Activated T-cell treated with anti-CD3 and anti-CD28 coated beads for 1 hour (primary cell): ENCODE measurements at places on chromosomes 7 and 10.

DNA sequence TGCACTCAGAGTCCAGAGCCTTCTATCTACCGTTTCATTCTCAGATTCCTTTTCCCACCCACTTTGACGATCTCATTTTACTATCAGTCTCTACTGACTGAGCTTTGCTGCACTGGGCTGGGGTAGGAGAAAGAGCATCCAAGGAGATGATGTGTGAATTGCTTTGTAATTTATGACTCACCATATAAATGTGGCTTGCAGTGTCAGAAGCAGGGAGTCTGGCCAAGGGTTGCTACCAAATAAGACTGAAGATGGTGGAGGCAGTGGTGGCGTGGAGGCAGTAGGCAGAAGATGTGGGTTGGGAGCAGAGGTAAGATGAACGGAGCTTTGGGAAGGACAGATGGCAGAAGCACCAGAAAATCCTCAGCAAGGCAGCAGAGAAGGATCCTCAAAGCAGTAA is 73.3 kb upstream of the AGK start:
- DNase-seq = no peak

GRCh38 chr10:13383399-13383761 is 35.3 kb upstream of the SEPHS1 start:
- no peak for DNase-seq

DNA sequence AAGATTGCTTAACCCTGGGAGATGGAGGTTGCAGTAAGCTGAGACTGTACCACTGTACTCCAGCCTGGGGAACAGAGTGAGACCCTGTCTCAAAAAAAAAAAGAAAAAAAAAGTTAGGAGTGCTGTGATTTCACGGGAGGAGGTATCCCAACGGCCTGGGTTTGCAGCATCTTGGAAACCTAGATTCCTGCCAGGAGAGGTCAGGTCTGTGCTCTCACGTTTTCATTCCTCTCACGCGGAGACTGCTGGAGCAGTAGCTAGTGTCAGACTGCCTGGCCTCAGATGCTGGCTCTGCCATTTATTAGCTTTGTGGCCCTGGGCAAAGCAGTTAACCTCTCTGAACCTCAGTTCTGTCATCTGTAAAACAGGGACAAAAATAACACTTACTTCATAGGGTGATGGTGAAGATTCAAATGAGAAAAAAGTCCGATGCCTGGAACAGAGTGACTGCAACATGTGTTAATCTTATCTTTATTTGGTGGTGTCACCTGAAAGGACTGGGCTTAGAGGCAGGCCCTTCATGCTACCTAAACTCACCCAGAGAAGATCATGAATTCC is 94.9 kb downstream of the GAD2 start:
- DNase-seq = no peak

DNA sequence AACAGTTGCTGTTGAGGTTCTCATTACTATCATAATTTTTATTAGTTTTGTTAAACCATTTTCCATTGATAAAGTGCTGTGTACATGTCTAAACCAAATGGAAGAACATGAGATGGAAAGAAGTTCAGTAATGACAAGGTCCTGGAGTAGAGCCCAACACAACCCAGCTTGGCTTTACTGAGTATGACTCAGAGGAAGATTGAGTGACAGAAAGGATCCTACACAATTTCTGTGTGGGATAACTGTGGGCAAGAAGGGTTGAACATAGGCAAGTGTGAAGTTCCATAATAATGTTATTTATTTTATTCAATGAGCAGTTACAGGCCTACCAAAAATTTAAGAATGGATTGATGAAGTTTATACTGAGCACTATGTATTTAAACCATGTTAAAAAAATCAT is 15.9 kb downstream of the PRKG1 start:
- DNase-seq = no peak

- DNase-seq = no peak
Observed at GRCh38 chr7:152467225-152467624, 31.4 kb upstream of the KMT2C start.

DNA sequence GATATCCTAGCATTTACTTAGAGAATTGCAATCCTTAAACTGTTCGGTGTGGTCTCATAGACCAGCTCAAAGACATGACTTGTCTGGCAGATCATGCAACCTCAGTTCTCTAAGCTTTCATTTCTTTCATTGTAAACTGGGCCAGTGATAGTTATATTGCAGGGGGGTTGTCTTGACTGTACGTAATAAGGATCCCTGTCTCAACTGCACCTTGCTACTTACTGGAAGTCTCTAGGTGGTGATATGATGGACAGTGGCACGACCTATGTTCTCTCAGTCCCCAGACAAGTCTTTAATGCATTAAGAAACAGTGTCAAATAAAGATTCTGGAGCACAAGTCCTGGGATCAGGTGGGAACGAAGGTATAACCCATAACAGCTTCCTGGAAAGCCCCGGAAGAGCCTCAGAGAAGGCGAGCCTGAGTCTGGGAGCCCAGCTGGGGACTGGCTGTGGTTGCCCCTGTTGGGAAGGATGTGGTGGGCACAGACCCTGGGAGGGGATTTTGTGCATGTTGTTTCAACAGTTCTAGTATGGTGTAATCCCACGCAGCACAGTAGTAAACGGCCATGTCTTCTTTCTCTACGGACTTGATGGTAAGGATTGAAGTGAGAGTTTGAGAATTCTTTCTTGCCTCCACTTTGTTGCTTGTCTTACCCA is 26.0 kb upstream of the TARP start:
- no peak for DNase-seq

DNA sequence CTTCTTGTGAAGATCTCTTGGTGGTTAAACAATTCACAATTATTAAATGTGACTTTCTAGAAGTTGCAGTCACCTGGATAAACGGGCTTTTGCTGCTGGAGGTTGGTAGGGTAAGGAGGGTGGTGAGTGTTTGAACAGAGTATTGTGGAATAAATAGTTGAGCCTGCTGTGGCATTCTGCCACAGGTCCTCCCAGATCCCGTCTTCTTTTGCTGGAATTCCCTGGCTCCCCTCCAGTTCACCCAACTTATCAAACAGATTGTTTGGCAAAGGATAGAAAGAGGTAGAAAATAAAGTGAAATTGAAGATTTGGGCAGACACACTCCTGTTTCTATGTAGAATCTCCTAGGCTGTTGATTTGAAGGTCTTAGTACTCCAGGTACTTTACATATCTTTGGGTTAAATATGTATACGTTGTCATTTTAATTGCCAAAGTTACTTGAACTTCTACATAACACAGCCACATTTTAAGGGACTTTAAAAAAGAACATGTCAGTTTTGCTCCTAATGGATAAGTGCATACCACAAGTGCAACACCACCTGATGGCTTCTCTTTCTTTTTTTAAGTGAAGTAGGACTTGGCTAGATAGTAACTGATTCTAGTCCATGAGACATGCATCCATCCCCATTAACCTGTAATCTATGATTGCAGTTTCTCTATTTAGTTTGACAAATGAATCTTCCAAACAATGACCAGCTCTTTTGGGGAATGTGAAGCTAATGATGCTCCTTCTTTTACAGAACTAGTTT is 83.0 kb downstream of the ARL4A start:
- DNase-seq = no peak
